ENCODE measurements at places on chromosomes 7 and 10. TPM values are rescaled to one million over a fixed set of nuclear protein-coding genes. Genes with fewer than 3 reads are reported as not detected.

DNA sequence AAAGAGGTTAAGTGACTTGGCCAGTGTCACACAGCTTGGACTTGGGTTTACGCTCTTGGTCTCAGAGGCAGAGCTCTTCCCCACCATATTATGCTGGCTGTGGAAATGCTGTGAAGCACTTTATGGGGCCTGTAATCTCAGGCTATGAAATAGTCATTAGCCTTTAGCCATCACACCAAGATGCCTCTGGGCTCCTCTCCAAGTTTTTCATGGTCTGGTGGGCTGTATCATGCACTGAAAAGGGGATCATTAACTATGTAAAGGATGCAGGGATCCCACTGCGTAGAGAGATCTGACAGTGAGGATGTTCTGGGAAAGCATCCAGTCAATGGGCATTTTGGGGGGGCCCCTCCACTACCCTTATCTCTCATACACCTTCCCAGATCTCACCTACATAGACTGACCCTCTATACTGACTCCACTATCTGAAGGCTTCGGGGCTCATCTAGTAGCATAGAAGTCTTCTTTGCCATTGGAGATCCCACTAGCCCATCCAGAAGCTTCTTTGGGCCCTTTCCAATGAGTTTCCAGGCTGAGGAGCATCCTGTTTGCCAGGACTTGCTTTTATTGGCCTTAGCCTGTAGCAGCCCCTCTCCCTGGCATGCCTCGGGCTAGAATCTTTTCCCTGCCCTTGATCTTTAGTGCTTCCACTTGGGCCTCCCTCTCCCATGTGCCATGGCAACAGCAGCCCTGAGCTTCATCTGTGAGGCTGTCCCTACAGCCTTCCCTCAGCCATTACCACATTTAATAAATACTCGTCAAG, 19.6 kb downstream of the FRMPD2 start:
- no peak for DNase-seq

AASS gene
- 24.2 TPM for total RNA-seq

ZNF775 gene
- 3.7 TPM for total RNA-seq

GIMAP6 gene
- 48.7 TPM for total RNA-seq

EPHA1 gene
- 22.3 TPM for total RNA-seq

CYP2C19 gene
- 0.28 TPM for total RNA-seq

- no peak for DNase-seq
These were observed 1.1 kb downstream of the REEP3 start for GRCh38 chr10:63522277-63522687.

CDNF gene
- 2.1 TPM for total RNA-seq

Data from kidney (tissue), 22 donors.